Stimulated activated CD8-positive, alpha-beta memory T cell treated with anti-CD3 and anti-CD28 coated beads, Interleukin-4, amount 100 ng/mL, for 1 hour (primary cell): ENCODE measurements at places on chromosomes 2 and 18.

GRCh38 chr2:28678944-28679343 is 72.7 kb upstream of the PPP1CB start:
- no peak for DNase-seq

DNA sequence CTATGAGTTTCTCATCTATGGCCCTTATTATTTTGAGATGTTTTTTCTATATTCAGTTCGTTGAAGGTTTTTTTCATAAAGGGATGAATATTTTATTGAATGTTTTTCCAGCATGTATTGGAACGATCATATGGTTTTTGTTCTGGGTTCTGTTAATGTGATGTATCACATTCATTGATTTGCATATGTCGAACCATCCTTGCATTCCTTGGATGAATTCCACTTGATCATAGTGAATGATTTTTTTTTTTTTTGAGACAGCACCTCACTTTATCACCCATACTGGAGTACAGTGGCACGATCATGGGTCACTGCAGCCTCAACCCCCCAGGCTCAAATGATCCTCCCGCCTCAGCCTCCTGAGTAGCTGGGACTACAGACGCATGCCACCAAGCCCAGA is 5.5 kb upstream of the NEMP2 start:
- no peak for DNase-seq

DNA sequence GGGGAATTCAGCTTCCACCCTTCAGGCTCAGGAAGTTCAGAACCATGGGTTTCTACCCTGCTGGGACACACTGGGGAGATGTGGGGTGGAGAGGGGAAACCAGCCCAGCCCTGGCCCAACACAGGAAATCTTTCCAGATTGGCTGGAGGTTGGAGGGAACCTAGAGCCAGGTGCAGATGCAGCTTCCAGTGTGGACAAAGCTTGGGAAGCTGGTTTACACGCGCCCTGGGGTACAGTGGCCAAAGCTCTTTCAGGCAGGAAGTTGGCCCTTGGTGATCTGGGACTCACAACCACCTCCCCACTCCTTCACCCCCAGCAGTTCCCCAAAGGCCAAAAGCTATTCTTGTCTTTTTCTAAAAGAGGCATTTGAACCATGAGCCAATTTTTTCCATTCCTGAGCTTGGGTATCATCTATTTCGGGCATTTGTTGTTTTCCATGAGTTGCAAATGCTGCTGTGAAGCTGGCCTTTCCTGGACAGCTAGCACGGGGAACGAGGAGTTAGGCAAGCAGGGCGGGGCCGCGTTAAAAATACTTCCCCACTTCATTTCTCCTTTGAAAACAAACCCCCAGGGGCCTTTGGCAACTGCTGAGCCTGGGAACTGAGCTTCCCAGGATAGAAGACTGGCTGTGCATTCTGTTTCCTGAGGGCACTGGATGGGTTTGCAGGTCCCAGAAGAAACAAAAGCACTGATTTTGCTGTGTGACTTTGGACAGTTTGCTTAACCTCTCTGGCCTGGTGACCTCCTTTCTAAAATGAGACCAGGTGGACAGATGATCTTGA is 3.1 kb upstream of the ARID5A start:
- DNase-seq, result no peak

DNA sequence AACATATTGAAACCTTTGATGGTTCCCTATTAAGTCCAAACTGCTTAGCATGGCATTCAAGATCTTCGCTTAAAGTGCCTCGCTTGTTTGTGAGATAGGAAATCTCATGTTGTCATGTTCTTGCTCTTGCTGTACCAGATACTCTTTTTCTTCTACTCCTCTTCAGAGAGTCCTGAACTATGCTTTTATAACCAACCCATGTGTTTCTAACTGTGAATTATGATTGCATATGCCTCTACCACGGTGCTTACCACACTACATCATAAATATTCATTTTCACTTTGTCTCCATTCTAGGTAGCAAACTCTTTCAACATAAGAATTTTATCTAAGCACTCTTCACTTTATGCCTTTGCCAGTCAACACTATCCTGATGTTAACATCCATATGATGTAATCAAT is 23.6 kb downstream of the STAT4 start:
- DNase-seq, result no peak

- no peak for DNase-seq
Measured at GRCh38 chr2:220509966-220510365, 882.5 kb downstream of the SLC4A3 start.

DNA sequence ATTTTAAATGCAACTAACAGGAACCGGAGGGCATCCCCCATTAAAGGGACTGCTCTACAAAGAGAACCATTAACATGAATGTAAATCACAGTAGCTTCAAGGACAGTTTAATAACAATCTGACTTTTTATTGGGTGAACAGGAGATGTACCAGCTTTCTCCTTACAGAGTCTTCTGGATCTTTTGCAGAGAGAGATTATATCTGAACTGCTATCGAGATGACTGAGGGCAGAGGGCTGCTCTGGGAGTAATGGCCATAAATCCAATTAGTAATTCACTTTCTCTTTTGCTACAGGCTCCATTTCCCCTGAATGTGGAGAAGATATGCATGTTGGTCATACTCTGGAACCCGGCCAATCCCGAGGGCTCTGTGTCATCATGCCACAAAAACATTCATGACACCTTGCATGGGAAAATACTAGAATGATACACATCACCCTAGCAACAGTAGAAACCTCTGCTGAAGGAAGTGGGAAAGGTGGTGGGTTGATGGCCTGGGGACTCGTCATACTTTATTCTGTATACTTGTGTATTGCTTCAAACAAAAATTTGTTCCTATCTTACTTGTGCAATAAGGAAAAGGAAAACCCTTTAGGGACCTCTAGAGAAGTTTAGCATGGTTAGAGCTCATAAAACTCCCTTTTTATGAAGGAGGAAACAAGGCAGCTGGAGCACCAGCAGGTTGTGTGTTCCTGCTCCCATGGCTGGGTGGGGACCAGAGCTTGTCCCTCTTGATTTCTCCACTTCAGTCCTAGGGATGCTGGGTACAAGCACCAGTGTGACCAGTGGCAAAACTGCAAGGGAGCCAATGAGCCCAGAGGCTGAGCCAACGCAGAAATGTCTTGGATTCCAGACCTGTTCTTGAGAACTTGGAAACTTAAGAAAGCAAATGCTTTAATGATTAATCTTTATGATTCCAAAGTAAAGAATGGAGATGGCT is 26.0 kb downstream of the CTAGE1 start:
- DNase-seq, result peak; percentile 33

DNA sequence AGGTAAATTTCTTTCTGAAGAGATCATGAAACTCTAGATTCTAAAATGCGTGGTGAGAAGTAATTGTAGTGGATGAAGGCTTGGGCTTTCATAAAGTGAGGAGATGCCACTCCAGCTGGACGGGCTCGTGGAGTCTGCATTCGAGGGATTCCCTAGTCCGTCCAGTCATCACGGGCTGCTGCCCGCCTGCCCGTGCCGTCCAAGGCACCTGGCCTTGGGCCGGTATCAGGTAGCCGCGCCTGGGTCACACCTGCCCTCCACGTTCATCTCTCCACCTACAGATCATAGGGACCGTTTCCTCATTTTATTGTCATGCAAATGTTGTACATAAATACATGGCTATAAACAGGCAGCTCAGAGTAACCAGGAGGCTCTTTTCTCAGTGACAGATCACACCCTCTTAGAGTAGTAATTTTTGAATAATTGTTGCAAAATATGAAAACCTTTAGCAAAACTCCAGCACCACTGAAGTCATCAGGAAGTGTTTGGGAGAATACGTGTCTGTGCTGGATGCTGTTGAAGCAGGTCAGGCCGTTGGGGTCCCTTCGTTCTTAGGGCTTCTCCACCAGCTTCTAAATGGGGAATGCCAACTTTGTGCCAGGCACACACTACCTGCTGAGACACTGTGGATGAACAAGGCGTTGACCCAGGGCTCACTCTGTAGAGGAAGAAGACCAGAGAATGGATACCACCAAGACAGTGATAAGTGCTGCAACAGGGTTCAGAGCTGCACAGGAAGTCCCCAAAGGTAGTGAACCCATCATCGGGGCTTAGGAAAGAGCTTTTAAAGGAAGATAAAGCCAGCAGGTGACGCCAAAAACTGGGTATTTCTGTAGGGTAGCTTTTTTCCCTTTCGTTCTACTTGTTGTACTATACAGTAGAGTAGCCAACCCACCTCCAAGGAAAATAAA is 112.5 kb downstream of the FAM210A start:
- no peak for DNase-seq

- DNase-seq, result no peak
Measured at GRCh38 chr18:3211236-3211992, 8.4 kb downstream of the MYOM1 start.

DNA sequence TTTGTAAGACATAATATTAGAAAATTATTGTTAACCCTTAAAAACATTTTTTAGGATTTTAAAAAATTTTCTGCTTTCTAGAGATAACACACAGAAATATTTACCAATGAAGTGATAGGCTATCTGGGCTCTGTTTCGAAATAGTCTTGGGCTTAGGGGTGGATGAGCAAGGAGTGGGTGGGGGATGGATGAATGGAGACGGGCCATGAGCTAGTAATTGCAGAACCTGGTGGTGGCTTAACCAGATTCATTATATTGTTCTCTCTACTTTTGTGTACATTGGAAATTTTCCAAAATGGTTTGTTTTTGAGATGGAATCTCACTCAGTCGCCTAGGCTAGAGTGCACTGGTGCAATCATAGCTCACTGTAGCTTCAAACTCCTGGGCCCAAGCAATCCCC is 89.6 kb downstream of the TCF7L1 start:
- no peak for DNase-seq

- no peak for DNase-seq
Measured at GRCh38 chr2:190063624-190064023, 1.1 kb upstream of the MSTN start.

DNA sequence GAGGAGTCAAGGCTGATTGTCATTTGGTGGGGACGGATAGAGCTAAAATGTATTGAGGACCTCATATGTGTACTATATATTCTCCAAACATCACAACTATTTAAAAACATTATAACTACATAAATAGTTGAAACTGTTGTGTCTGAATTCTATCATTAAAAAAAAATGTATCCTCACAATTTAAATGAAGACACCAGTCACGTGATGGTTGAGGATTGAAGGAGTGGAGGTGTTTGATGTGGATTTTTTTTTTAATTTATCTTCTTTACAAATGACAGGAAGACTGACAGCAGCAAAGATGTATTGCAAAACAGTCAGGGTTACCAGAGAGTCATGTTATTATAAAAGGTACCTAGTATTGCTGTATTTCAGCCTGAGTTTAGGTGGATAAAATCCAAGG is 30.0 kb downstream of the GNAL start:
- DNase-seq, result no peak

DNA sequence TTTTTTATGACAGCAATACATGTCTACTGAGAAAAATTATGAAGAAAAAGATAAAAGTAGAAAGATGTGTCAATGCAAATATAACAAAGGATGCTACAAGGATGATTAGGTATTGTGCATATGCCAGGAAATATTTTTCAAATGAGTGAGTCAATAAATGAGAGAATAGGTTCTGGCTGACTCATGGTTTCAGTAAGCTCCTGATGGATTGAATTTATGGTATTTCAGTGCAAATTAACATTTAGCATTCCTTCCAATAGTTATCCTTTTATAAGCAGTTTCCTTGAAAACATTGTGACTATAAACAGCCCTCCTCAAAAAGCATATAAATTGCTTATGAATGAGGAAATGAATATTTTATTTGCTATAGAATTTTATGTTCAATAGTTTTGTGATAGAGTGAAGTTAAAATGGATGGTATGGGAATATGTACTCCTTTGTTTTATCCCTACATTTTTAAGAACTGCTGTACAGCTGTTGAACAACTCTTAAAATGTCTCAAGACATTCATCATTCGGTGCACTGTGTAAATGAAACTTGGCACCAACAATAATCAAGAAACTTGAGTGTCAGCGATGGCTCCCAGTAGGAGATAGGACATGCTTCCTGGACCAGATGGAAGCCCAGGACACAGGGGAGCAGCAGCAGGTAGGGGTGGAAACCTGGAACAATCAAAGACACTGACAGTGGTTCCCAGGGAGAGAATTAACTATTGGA is 144.7 kb downstream of the PMAIP1 start:
- DNase-seq, result no peak
